Stimulated activated CD4-positive, alpha-beta T cell treated with anti-CD3 and anti-CD28 coated beads, Interleukin-1b, Interleukin-23, amount 100 ng/mL, for 1 hour (primary cell): ENCODE measurements at places on chromosomes 5 and 9.

DNA sequence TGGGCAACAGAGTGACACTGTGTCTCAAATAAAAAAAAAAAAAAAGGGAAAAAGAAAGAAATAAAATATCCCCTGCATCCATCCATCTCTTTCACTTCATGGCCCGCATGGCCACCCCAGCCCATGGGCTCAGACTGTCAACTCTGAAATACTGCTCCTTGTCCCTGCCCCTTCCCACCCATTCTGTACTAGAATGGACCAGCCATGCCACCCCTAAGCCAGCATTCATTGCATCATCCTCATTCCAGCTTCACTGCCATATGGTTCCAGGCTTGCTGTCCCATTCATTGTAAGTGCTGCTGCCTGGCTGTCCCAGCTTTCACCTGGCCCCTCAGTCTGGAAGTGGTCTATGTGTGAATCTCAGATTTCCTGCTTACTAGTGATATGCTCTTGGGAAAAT, 46.2 kb downstream of the SPRY4 start:
- no peak for DNase-seq

GRCh38 chr9:472479-473075, 257.9 kb downstream of the DOCK8 start:
- no peak for DNase-seq

DNA sequence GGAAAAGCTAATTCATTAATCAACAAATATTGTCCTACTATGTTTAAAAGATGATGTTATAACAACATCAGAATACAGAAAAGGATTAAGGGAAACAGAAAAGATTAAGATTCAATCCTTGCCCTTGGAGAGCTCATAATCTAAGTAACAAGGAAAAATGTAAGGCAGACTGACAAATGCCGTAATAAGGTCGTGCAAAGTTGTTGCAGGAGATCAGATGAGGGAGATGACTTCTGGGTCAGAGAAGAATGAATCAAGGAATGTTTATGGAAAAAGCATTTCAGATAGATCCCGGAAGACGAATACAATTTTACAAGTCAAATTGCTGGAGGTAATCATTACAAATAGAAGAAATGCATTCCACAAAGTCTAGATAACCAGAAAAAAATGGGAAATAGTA, 6.4 kb downstream of the ADAMTS6 start:
- DNase-seq = no peak

DNA sequence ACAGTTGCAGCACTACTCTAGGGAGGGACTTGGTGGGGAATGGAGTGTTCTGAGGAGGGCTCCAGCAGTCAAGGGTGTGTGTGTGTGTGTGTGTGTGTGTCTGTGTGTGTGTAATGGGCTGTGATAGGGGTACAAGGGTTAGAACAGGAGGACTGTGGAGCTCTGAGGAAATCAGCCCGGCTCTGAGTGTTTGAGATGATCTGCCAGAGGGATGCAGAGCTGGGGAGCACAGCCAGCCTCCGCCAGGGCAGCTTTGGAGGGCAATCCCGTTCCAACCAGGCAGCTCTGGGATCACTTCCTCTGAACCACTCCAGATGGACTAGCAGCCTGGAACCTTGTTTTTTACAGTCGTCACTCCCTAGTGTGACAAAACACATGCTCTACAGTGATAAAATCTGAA, 3.0 kb upstream of the SLC6A7 start:
- no peak for DNase-seq

DNA sequence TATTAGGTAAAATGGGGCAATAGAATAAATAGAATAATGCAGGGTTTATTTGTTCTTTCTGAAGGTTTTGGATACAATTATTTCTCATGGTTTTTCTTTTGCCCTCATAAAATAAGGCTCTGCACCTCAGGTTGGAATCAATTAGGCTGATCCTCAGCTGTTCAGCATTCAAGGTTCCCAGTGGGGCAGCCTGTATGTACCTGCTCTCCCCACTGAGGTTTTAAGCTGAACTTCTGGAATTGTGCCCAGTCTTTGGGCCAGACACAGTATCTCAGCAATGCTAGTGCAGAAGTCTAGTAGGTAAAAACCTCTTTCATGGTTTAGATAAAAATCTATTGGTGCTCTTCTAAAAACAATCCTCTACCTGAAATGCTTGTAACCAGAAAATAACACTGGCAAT, 98.0 kb downstream of the EDIL3 start:
- no peak for DNase-seq

GRCh38 chr9:110877374-110877773, 160.9 kb downstream of the LPAR1 start:
- DNase-seq = no peak

- DNase-seq = peak; percentile 95
Measured at GRCh38 chr5:160439205-160439600, 17.5 kb downstream of the PTTG1 start.

DNA sequence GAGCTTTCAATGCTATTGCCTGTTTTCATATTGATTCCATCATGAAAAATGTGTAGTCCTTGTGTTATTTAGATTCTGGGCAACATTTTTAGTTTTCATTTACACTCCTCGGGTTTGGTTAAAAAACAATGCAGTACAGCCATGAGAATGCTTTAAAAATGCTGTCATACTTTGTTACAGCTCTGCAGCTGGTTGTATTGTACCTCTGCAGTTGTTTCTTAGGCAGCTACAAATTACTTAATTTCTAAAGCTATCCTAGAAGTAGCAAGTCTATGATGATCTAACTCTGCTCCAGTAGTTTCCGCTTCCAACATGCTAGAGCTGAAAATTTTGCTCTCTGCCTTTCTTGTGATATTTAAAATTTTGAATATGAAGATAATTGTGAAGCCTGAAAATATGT, 20.2 kb downstream of the SNX18 start:
- DNase-seq = no peak

GRCh38 chr5:164145458-164145857, 640.0 kb downstream of the MAT2B start:
- DNase-seq = no peak

DNA sequence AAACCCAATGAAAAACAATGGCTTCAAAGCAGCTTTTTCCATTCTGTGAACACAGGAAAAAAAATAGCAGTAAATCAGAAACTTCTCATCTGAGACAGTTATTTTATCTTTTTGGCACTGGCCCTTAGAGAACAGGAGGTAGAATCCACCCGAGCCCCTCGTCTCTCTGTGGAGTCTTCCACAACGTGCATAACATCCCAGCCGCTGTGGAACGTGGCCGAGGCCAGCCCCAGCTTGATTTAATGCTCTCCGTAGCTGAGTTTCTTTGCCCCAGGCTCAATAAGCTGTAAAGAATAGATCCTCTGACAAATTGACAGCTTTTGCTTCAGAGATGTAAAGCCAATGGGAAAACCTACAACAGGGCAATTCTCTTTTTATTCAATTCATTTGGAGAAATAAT, 107.9 kb upstream of the DAP start:
- DNase-seq = no peak

GRCh38 chr9:136705564-136705963, 6.8 kb upstream of the DIPK1B start:
- no peak for DNase-seq

DNA sequence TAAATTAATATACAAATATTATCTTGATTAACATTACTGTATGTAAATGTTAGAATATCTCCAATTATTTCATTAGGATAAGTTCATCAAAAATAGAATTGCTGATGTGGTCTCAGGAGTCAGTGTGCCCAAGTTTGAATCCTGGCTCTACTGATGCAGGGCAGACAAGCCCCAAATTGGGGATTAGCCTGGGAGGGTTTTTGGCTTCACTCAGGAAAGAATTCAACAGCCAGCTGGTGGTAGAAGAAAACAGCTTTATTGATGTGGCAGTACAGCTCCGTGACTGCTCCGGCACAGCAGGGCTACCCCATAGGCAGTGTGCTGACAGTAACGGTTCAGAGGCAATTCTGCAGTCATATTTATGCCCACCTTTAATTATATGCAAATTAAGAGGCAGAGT, 32.5 kb downstream of the COL27A1 start:
- no peak for DNase-seq

- DNase-seq = no peak
Measured at GRCh38 chr5:139833525-139833924, 37.9 kb downstream of the PSD2 start.

DNA sequence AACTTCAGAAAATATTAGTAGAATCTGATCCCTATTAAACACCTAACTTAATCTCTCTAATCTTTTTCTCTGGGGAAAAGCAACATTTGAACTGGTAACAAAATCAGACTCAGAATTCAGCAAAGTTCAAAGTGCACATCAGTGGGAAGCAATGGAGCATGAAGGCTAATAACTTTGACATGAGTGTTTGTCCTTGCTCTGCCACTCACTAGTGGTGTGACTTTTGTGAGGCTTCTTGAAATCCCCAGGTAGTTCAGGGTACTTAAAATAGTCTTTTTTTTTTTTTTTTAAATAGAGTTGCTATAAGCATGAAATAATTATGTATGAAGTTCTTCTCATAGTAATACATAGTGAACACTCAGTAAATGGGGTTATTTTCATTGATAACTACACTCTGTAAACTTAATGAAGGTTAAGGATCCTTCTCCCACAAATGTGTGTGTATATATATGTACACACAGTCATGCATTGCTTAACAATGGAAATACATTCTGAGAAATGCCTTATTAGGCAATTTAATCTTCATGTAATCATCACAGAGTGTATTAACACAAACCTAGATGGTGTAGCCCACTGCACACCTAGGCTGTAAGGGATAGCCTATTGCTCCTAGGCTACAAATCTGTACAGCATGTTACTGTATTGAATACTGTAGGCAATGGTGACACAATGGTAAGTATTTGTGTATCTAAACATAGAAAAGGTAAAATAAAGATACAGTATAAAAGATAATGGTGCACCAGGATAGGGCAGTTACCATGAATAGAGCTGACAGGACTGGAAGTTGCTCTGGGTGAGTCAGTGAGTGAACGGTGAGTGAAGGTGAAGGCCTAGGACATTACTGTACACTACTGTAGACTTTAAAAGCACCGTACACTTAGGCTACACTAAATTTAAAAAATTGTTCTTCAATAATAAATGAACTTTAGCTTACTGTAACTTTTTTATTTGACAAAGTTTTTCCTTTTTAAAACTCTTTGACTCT, 73.3 kb upstream of the HMHB1 start:
- DNase-seq = no peak

GRCh38 chr9:132461971-132462370, 52.0 kb downstream of the CFAP77 start:
- no peak for DNase-seq

DNA sequence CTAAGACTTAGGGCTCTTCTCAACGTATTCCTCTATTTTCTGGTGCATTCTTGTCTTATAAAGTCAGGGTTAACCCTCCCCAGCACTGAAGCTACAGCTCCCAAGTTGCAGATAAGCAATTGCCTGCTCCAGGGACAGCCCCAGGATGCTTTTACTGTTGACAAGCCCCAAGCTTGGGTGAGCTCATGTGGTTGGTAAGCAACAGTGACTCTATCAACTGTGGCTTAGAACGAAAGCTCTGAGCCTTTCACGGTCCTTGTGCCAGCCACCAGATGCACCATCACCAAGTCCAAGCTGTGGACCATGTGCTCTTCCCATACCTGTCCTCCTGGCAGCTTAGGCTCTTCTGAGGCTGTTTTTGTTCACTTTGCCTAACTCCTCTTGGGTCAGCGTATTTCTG, 13.5 kb downstream of the ADRB2 start:
- DNase-seq = no peak

- DNase-seq = no peak
Measured at GRCh38 chr5:1317921-1318565, 23.2 kb upstream of the TERT start.

GRCh38 chr5:16539169-16539666, 73.6 kb upstream of the ZNF622 start:
- DNase-seq = no peak

- DNase-seq = no peak
Measured at GRCh38 chr9:115042781-115043509, 75.0 kb downstream of the TNC start.

GRCh38 chr5:37742111-37742510, 97.7 kb downstream of the GDNF start:
- DNase-seq = no peak

DNA sequence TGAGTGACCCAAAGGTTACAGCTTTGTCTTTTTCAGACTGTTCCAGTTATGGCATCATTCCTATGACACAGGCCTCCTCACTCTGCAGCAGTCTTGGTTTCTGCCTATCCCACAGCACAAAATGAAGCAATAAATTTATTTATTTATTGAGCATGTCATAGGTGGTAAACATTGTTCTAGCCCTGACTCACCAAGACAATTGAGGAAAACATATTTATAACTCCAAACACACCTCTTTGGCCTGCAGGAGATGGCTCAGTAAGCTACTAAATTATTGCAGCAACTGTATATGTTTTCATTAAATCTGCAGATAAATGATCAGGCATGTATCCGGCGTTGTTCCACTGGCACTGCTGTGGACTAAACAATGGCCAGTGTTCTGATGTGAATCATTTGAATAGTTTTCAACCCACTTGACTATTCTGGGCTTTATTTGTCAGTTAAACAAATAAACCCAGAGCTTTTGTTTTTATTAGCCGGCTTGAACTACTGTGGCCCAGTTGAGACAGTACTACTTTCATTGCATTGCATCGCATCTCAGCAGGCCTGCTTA, 83.2 kb downstream of the FOXD1 start:
- no peak for DNase-seq

GRCh38 chr5:119269061-119269944, 86.5 kb upstream of the TNFAIP8 start:
- DNase-seq = no peak

DNA sequence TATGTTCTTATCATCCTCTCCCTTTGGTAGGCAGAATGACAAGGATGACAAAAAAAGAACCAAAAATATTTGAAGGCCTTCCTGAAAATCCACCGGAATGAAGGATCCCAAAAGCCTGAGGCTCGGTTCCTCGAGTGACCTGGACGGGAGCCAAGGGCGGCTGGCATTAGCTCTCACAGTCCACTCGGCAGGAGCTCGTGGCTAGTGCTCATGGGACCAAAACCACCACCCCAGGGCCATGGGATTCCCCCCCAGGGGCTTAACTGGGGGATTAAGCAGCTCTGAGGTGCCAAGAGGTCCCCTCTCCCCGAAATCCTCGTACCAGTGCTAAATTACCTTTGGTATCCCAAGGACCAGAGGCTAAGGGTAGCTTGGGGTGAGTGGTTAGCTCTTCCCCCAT, 586 bp upstream of the PDZD2 start:
- no peak for DNase-seq

DNA sequence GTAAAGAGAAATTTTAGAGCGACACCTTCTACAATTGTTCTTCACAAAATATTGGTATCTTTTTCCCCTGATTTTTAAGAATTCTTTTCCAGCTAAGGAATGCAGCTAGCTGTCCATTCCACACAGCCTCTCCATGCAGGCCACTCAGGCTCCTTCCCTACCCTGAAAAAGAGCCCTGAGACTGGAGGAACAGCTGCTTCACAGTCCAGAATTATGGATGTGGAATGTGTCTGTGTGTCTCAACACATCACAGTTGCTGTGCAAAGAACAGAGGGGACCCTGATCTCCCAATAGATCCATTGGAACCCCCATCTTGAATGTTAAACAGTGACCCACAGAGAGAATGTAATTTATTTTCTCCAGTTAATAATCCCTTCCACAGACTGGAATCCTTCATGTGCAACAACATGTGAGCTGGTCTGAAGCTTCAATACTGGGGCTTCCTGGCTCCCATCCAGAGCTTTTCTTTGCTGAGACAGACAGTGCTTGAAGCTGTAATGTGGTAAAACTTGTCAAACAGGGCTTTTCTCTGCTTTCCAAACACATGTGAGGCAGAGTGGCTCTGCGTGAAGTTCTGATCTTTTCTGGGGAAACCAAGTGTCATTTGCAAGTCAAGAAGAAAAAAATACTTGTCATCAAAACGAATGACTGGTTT, 53.3 kb upstream of the SMC5 start:
- no peak for DNase-seq

GRCh38 chr9:136840140-136840876, 2.0 kb upstream of the AJM1 start:
- DNase-seq = no peak

- no peak for DNase-seq
Measured at GRCh38 chr5:35133186-35133585, 85.4 kb upstream of the AGXT2 start.
